GM19239 (cell line): ENCODE measurements at places on chromosomes 1 and 21.

DNA sequence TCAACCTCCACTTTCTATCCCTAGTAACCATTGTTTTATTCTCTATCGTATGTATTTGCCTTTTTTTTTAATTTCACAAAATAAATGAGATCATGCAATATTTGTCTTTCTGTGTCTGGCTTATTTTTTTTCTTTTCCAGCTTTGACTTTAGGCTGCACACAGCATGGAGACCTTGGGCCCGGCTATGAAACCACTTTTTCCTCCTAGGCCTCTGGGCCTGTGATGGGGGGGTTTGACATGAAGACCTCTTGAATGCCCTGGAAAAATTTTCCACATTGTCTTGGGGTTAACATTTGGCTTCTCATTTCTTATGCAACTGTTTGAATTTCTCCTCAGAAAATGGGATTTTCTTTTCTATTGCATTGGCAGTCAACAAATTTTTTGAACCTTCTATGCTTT is 100.2 kb upstream of the BTG3 start:
- DNase-seq: no peak

DNA sequence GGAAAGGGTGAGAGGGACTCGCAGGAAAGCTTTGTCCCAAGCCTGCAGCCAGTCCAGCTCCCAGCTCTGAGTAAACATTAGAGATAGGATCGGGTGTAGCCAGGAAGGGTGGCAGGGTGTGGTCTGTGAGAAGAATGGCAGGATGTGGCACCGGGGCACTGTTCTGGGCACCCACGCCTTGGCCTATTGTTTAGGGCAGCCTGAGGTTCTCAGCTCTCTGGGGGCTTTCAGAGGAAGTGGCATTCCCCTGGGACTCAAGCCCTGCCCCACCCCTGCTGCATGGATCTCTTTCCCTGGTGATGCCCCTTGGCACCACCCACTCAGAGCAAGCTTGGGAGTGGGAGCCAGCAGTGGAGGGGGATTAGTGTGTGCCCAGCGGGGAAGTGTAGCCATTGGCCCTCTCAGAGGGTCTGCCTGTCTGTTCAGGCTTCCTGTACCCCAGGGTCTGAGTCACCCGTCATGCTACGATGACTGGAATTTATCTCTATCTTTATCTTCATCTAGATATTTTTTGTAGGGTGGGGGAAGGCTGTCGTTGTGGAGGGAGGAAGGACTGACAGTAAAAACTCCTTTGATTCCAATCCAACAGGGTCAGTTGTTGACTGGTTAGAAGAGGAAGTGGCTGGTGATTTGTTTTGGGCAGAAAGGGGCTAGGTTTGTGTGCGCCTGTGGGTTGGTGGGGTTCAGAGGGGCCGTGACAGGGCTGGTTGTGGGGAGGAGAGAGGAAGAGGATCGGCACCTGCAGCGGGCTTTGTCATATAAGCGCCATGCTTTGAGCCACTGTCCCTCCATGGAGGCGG is 31.6 kb downstream of the SOX13 start:
- no peak for DNase-seq

DNA sequence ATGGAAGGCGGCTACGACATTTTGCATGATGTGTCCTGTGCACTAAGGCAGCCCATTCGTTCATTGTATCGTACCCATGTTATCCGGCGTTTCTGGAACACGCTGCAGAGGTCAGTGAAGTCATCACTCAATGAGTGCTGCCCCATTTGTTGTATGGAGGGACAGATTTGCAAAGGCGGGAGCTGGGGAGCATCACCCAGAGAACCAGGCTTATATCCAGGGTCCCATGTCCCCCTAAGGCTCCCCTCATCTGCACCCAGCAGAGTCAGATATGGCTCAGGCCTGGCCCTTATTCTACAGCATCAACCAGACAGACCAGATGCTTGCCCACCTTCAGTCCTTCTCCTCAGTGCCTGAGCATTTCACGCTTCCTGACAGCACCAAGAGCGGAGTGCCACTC is 31.2 kb downstream of the SZT2 start:
- no peak for DNase-seq

- no peak for DNase-seq
Observed at GRCh38 chr1:248798791-248799190, 26.9 kb downstream of the SH3BP5L start.

GRCh38 chr1:18013216-18013615 is 94.4 kb upstream of the IGSF21 start:
- no peak for DNase-seq

DNA sequence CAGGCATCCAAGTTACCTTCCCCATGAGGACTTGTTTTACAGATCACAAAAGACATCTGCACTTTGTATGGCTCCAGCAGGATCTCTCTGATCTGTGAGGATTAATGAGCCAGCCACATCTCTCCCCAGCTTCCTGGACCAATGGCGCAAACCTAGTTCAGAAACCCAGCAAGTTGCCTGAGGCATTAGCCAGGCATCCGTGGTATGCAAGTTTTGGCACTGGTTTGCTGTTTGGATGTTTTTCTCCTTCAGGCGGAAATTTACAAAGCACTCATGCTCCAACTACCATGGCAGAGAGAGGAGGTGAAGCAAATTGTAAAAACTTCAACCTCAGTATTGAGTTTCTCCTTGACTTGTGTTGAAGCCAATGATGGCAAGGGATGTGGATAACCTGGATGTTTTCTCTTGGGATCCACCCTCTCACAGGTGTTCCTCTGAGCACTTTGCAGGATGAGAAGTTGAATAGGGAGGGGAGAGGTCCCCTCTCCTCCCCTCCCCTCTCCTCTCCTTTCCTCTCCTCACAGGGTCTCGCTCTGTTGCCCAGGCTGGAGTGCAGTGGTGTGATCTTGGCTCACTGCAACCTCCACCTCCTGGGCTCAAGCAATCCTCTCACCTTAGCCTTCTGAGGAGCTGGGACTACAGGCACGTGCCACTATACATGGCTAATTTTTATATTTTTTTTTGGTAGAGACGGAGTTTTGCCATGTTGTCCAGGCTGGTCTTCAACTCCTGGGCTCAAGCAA is 25.6 kb upstream of the ENO1 start:
- DNase-seq: no peak

- DNase-seq: no peak
Observed at GRCh38 chr1:225431081-225431863, 3.4 kb upstream of the LBR start.

- DNase-seq: no peak
Observed at GRCh38 chr1:160705742-160706141, 5.9 kb downstream of the CD48 start.

GRCh38 chr1:203475012-203475981 is at the start of gene PRELP:
TSS of gene PRELP (plus strand) at chr1:203475806. CDS start at chr1:203483185, 7,379 bp downstream.
- no peak for DNase-seq

GRCh38 chr21:35575280-35575915 is 484.9 kb downstream of the SETD4 start:
- DNase-seq: no peak

DNA sequence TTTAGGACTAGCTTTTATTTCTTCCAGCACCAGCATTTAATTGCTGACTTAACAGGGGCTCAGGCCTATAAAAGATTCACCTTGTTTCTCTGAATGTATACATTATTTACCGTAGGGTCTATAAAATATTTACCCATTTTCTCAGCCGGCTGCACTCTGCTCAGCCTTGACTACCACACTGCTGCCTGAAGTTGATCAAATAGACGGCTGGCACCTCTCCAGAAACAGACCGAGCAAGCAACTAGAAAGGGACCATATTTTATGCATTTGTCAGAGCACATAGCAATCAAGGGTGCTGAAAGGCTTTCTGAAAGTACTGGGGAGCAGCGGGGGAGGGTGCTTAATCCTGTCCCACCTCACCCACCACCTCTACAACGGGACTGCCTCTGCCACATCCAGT is 64.7 kb upstream of the FGGY start:
- no peak for DNase-seq

- DNase-seq: no peak
Observed at GRCh38 chr1:53506355-53507050, 47.3 kb downstream of the DMRTB1 start.

DNA sequence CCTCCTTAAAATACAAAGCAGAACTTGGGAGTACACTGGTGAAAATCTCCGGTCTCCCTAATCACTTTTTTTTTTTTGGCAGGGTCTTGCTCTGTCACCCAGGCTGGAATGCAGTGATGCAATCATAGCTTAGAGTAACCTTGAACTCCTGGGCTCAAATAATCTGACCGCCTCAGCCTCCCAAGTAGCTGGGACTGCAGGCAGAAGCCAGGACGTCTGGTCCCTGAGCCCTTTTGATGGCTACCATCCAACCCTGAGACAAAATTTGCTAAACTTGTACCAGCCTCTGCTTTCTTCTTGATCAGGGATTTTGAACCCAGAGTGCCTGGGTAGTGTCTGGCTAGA is 4.1 kb downstream of the L1TD1 start:
- no peak for DNase-seq

DNA sequence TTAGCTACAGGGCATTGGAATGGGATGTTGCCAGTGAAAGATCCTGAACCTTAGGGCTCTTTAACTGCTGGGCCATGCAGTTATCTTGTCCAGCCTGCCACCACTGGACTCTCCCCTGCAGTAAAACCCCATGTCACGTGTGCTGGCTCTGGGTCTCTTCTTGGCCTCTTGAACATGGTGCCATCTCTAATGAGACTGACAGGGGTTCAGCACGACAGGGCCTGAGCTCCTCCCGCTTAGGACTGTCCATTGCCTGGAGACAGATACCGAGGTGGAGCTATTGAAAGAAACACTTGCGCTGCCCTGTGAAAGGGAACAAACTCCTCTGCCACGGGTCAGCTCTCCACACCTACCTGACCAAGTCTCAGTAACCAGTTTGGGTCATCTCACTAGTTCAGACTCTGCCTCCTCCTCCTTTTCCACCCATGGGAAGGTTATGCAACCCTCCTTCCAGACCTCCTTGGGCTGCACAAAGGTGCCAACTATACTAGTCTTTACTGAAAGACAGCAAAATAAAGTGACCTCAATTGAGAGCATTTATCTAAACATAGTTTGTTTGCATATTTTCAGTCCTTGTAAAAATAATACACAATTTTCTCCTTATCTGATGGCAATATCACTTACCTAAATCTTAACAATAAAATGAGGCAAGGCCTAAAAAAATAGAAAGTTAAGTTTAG is 66.0 kb downstream of the GNG12 start:
- no peak for DNase-seq

- DNase-seq: peak; percentile 9
Observed at GRCh38 chr1:240189386-240189989, 97.8 kb downstream of the FMN2 start.

DNA sequence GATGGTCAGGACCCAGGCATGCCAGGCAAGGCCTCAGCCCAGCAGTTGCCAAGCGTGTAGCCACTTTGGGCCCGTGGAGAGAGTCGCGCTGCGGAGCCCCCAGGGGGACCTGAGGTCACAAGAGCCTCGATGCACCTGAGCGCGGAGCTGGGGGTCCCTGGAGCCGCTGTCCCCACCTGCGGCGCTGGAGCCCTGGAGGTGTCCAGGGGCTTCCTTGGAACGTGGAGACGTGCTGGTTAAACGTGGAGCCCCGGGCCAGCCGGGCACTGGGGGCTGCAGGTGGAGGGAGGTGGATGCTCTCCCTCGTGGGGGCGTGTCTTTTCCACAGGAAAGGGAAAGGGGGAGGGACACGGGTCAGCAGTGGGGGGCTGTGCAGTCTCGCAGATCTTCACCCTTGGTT is 3.1 kb downstream of the PLCH2 start:
- DNase-seq: no peak

GRCh38 chr1:31778763-31779488 is 14.8 kb upstream of the ADGRB2 start:
- no peak for DNase-seq

DNA sequence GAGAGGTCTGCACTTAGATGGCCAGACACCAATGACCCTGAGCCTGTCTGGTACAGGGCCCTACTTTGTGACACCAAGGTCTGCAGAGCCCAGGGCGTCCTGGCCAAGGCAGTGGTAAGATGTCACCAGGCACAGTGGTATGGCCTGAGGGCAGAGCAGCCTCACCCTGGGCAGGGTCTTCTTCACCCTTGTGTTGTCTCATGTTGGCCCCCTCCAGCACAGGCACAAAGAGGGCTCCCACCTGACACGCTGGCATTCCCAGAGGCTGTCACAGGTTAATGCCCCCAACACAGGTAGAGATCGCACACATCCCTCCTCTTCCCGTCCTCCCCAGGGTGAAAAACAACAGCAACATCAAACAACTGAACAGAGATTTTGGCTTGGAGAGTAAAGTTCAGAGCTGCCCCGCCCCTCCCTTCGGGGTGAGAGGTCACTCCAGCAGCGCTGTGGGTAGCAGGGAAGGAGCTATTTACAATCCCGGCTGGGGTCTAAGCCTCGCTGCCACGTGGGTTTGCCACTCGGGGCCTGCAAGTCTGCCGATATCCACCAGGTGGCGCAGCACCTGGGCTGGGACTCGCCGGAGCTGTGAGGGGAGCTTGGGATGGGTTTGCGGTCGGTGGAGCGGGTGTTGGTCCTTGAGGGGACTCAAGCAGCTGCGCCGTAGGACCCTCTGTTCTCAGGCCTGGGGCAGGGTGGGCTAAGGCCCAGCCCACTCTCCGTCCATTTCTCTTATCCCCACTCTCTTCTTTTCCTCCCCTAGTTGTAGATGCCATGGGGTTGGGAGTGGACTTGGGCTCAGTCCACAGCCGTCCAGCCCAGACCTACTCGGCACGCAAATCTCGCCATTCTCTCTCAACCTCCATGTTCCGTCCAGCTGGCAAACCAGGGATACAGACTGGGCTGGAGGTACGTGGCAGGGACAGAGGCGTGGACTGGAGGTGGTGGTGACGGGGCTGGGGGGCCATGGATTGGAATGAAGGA is 12.7 kb downstream of the EFNA3 start:
- no peak for DNase-seq

DNA sequence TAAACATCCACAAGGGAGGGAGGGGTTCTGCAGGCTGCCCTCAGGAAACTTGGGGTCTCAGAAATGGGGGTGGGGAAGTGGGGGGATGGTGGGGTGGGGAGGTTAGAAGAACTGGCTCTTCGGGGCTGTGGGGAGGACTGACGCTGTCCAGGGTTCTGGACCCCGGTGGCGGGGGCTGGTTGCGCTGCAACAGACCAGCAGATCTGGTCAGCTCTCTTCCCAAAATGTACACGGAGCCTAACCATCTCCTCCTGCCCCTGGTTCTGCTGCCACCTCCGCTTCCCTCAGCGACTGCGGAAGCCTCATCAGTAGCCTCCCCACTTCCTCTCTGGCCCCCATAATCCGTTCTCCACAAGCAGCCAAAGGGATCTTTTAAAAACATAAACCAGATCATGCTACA is 29.3 kb upstream of the C1QA start:
- DNase-seq: no peak
